H9 (cell line): ENCODE measurements at places on chromosomes 13 and 19. TPM values are rescaled to one million over a fixed set of nuclear protein-coding genes. Genes with fewer than 3 reads are reported as not detected.

CEACAM16 gene
- not detected in 2 replicates for total RNA-seq

COMP gene
- total RNA-seq: 0.15 TPM in 1 of 2 replicates, not detected in the other

KASH5 gene
- 0.39 TPM in 1 of 2 replicates, not detected in the other for total RNA-seq

PVR gene
- total RNA-seq: 29.2 and 30.5 TPM in 2 replicates

- H3K4me1 ChIP-seq: no peaks in the 10 kb centered on the region; the same call in 1 of the 2 replicates
- no peaks in the 10 kb centered on the region; the same call in 2 of the 3 replicates for H3K36me3 ChIP-seq
- H3K4me3 ChIP-seq: peak overlapping the region; percentile 79
- H3K27ac ChIP-seq: no peak overlapping the region
- DNase-seq: no peak
- H3K27me3 ChIP-seq: peaks cover 88% of the 10 kb centered on the region
These were observed 607 bp downstream of the NFIC start for GRCh38 chr19:3366753-3367627.

- peak; percentile 49 for DNase-seq
- peaks cover 13% of the 10 kb centered on the region; the same call in 1 of the 2 replicates for H3K27me3 ChIP-seq
- H3K4me1 ChIP-seq: peaks cover 4% of the 10 kb centered on the region; the same call in 1 of the 2 replicates
These were observed 3.7 kb downstream of the TNFSF9 start for GRCh38 chr19:6534451-6535093.

- no peak overlapping the region for H3K27ac ChIP-seq
- no peaks in the 10 kb centered on the region for H3K4me1 ChIP-seq
- no peaks in the 10 kb centered on the region for H3K27me3 ChIP-seq
- no peaks in the 10 kb centered on the region for H3K36me3 ChIP-seq
These were observed 63.4 kb upstream of the LRCH1 start for GRCh38 chr13:46489586-46490023.

GRCh38 chr13:114073881-114074612, 58.4 kb downstream of the RASA3 start:
- no peaks in the 10 kb centered on the region for H3K27me3 ChIP-seq
- no peak for DNase-seq
- no peaks in the 10 kb centered on the region for H3K4me1 ChIP-seq
- peaks cover 7% of the 10 kb centered on the region for H3K36me3 ChIP-seq
- H3K4me3 ChIP-seq: no peak overlapping the region
- H3K27ac ChIP-seq: no peak overlapping the region

DNA sequence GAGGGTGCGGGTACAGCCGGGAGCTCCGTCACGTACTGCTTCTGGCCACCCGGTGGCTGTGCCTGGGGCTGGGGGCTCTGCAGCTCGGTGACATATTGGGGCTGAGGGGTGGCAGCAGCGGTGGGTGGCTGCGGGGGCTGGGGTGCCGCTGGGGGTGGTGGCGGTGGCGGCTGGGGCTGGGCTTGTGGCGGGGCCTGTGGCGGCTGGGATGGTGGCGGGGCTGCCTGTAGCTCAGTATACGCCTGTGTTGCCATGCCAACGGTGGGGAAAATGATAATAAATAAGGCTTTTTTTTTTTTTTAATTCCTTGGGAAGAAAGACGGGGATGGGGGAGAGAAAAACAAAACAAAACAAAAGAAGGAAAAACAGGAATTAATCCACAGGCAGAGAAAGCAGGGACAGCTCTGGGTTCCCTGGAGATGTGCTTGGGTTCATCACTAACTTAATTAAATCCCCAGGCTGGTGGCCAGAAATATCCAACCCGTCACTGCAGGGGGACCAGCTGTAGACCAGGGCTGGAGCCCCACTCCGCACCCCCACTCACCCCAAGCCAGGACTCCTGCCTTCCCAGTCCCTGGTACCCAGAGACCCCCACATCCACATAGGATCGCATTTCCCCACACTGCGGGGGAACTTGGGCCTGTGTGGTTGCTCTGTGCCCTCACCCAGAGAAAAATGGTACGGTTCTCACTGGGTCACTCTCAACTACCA, 12.4 kb downstream of the RFX1 start:
- no peak for DNase-seq
- no peaks in the 10 kb centered on the region; the same call in 1 of the 2 replicates for H3K4me1 ChIP-seq
- H3K4me3 ChIP-seq: no peak overlapping the region; the same call in 2 of the 3 replicates
- no peak overlapping the region for H3K27ac ChIP-seq

DNA sequence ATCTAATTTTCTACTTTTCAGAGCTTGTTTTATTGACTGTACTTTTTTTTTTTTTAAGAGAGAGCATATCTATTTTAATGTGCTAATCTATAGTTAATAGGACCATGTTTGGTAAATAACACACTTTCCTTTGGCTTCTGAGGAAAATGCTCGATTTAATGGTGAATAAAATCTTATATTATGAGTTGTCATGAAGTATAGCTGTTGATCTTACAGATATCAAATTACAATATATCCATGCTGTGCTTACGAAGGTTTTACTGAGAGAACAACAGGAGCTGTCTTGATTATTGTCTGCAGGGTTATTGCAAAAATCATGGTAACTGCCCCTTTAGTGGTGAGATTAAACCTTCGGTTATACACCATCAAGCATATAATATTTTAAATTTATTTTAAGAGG, 29.6 kb downstream of the URI1 start:
- no peak overlapping the region for H3K4me3 ChIP-seq
- no peaks in the 10 kb centered on the region; the same call in 2 of the 3 replicates for H3K36me3 ChIP-seq
- no peak overlapping the region for H3K27ac ChIP-seq
- no peak for DNase-seq
- no peaks in the 10 kb centered on the region for H3K27me3 ChIP-seq

DNA sequence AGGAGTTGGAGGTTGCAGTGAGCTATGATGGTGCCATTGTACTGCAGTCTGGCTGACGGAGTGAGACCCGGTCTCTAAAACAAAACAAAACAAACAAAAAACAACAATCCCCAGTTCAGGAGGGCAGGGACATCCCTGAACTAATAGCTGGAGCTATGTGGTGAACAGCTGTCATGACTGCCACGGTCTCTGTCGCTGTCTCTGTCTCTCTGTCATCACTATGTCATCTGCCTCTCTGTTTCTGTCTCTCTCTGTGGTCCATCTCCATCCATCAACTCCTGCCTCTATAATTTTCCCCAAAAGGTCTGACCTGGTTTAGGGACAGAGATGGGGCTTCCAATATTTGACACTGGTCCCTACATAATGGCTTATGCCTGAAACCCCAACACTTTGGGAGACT, 7.4 kb downstream of the ITPKC start:
- no peak for DNase-seq
- no peaks in the 10 kb centered on the region for H3K4me1 ChIP-seq
- no peak overlapping the region for H3K27ac ChIP-seq
- H3K4me3 ChIP-seq: no peak overlapping the region

DNA sequence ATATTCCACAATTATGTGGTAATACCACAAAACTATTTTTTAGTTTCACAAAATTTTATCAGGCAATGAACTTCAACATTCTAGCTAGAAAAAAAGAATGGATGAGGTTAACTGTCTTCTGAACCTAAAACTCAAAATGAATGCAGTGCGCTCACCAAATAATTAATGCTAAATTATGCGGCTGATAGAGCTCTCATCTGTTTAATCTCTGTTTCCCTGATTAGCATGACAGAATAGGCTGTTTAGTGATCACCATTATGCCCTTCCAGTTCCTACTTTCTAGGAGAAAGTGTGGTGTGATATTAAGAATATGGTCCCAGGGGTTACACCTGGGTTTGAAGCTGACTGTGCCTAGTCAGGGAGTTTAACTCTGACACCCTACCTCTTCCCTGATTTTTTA, 42.8 kb upstream of the POSTN start:
- H3K4me3 ChIP-seq: no peak overlapping the region
- peaks cover 2% of the 10 kb centered on the region; the same call in 1 of the 2 replicates for H3K4me1 ChIP-seq
- peaks cover 4% of the 10 kb centered on the region; the same call in 2 of the 3 replicates for H3K36me3 ChIP-seq

DNA sequence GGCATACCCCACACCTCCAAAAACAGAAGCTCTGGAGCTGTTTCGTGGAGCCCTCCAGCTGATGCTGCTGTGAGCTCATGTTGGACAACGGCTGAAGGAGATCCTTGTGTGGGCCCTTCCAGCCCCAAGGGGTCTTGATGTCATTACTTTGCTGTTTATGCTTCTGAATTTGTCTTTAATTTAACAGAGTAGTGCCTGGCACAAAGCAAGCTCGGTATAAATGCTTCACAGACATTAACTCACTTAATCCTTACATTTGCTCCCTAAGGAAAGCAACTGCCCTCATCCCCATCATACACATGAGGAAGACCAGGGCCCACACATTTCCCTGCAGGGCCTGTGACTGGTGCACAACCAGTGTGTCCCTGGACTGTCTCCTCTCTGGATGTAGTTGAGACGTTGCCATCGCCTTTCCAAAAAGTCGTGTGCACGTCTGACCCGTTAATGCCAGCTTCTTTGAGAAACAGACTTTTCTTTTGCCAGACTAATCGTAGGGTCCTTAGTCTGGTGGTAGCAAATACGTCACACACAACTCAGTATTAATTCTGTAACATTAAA, 7.6 kb downstream of the COL4A1 start:
- no peaks in the 10 kb centered on the region for H3K27me3 ChIP-seq
- H3K27ac ChIP-seq: no peak overlapping the region
- H3K4me1 ChIP-seq: no peaks in the 10 kb centered on the region; the same call in 1 of the 2 replicates
- DNase-seq: no peak
- H3K36me3 ChIP-seq: peaks cover 2% of the 10 kb centered on the region; the same call in 2 of the 3 replicates

- no peak for DNase-seq
- H3K27ac ChIP-seq: no peak overlapping the region
These were observed 10.7 kb downstream of the ELF1 start for GRCh38 chr13:41008349-41008980.

DNA sequence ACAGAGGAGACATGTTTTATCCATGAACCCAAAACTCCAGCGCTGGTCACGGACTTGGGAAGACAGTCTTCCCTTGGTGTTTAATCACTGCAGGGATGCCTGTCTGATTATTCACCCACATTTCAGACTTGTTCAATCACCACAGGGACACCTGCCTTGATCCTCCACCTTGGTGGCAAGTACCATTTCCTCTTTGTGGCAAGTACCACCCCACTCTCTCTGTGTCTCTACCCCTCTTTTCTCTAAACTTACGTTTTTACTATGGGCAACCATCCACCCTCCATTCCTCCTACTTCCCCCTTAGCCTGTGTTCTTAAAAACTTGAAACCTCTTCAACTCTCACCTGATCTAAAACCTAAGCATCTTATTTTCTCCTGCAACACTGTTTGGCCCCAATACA, 16.8 kb downstream of the ZNF83 start:
- no peaks in the 10 kb centered on the region for H3K27me3 ChIP-seq
- no peak for DNase-seq
- no peak overlapping the region for H3K4me3 ChIP-seq
- H3K4me1 ChIP-seq: no peaks in the 10 kb centered on the region
- H3K27ac ChIP-seq: no peak overlapping the region

DNA sequence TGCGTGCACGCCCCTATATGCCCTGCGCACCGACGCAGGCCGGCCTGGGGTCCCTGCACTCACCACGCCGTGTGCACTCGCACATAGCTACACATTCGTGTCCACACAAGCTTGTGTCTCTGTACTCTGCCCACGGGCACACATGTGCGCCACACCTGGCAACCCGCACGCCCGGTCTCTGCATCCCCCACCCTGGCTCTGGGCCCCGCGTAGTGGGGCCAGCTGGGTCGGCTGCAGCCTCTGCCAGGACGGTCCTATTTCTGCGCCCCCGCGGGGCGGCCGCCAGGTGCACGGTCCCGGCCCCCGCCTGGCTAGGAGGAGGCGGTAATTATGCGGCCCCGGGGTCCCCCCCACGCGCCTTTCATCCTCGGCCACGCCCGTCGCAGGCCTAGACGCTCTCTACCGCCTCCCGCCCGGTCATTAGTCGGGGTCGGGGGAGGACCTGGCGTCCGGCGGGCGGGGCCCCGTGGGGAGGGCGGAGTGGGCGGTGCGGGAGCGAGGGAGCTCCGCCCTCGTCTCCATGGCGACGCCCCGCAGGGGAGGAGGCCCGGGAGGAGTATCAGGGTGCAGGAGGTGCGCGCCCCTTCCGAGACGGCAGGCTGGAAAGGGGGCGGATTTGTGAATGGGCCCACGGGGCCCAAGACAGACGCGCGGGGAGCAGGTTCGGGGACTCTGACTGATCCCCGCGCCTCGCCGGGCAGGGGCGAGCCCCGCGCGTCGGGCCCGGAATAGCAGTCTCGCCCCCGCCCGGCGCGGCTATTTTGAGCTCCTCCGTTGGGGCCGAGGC, 2.8 kb upstream of the CIRBP start:
- H3K4me3 ChIP-seq: peak overlapping the region; percentile 56
- no peaks in the 10 kb centered on the region for H3K27me3 ChIP-seq
- no peak overlapping the region for H3K27ac ChIP-seq
- peak; percentile 87 for DNase-seq
- H3K4me1 ChIP-seq: peaks cover 4% of the 10 kb centered on the region; the same call in 1 of the 2 replicates

- no peaks in the 10 kb centered on the region for H3K27me3 ChIP-seq
- no peaks in the 10 kb centered on the region for H3K4me1 ChIP-seq
- no peak overlapping the region for H3K27ac ChIP-seq
- no peak for DNase-seq
- no peak overlapping the region for H3K4me3 ChIP-seq
- no peaks in the 10 kb centered on the region for H3K36me3 ChIP-seq
These were observed 362.8 kb downstream of the NALCN start for GRCh38 chr13:101053301-101054093.

GRCh38 chr13:36526897-36527296, 94.6 kb downstream of the CCNA1 start:
- peaks cover 2% of the 10 kb centered on the region; the same call in 1 of the 2 replicates for H3K4me1 ChIP-seq
- H3K27ac ChIP-seq: no peak overlapping the region
- H3K4me3 ChIP-seq: no peak overlapping the region
- H3K36me3 ChIP-seq: peaks cover 29% of the 10 kb centered on the region
- no peak for DNase-seq

DNA sequence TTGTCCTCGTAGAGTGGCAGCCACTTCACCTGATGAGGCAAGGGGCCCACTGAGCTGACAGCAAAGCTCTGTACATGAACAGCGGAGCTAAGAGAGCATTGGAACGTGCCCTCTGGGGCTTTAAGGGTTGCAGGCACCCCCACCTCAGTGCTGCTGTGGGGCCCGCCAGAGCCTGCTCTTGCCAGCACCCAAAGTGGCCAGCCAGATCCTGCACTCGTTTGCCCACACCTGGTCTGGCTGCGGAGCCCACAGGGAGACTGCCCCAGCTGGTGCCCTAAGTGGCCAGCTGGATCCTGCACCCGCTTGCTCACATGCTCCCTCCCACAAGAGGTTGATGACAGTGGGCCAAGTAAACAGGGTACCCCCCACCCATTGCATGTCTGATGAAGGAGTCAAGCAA, 783.4 kb upstream of the MIR17HG start:
- H3K4me3 ChIP-seq: no peak overlapping the region
- no peak for DNase-seq
- H3K27ac ChIP-seq: no peak overlapping the region
- H3K27me3 ChIP-seq: no peaks in the 10 kb centered on the region

DNA sequence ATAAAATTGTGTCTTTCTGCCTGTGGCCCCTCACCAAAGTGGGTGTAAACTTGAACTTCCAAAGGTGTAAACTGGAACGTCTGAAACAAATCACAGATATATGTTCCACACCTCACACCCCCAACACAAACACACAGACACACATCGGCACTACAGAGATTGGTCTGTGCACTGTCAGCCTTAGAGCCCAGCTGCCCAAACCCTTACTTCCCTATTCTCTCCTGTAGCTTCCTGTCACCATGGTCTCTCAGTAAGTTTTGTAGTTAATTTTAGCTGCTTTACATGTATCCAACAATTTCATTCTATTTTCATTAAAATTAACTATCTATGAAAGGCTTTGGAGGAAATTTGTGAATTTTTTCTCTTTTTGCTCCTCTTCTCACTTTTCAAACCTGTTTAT, 5.4 kb downstream of the TM9SF2 start:
- H3K4me3 ChIP-seq: no peak overlapping the region; the same call in 2 of the 3 replicates
- no peaks in the 10 kb centered on the region for H3K27me3 ChIP-seq
- no peak for DNase-seq
- no peaks in the 10 kb centered on the region for H3K4me1 ChIP-seq
- no peak overlapping the region for H3K27ac ChIP-seq
